HepG2 (cell line): ENCODE measurements at places on chromosomes 7 and 10. TPM values are rescaled to one million over a fixed set of nuclear protein-coding genes. Genes with fewer than 3 reads are reported as not detected.

The ATRNL1 gene
- polyA plus RNA-seq, result 0.01 TPM in 1 of 2 replicates, not detected in the other

The C7orf57 gene
- not detected in 2 replicates for polyA plus RNA-seq

The SUN3 gene
- polyA plus RNA-seq, result not detected in 2 replicates

The LMBR1 gene
- 18.7 and 20.9 TPM in 2 replicates for polyA plus RNA-seq

The LRGUK gene
- polyA plus RNA-seq, result 0.13 and 0.20 TPM in 2 replicates

The DYNC1I1 gene
- not detected in 2 replicates for polyA plus RNA-seq

The TWIST1 gene
- not detected in 2 replicates for polyA plus RNA-seq

The ZNHIT1 gene
- 32.5 and 36.8 TPM in 2 replicates for polyA plus RNA-seq

The IDI2 gene
- polyA plus RNA-seq, result not detected in 2 replicates

The NHLRC2 gene
- 6.3 and 7.6 TPM in 2 replicates for polyA plus RNA-seq

The ZNF518A gene
- 16.6 and 21.7 TPM in 2 replicates for polyA plus RNA-seq

The ADARB2 gene
- polyA plus RNA-seq, result not detected in 2 replicates

The CYP17A1 gene
- 1.1 and 3.5 TPM in 2 replicates for polyA plus RNA-seq

The TFEC gene
- polyA plus RNA-seq, result not detected in 2 replicates

The ZNF467 gene
- polyA plus RNA-seq, result 0.03 TPM in 1 of 2 replicates, not detected in the other

The CPA4 gene
- polyA plus RNA-seq, result 0.20 and 0.39 TPM in 2 replicates

The GDF2 gene
- polyA plus RNA-seq, result not detected in 2 replicates

The GPR85 gene
- not detected in 2 replicates for polyA plus RNA-seq

The PYROXD2 gene
- 6.2 and 10.7 TPM in 2 replicates for polyA plus RNA-seq

The EEPD1 gene
- polyA plus RNA-seq, result 16.4 and 18.4 TPM in 2 replicates

The TCERG1L gene
- not detected in 2 replicates for polyA plus RNA-seq

The MYOZ1 gene
- not detected in 2 replicates for polyA plus RNA-seq

The HMX3 gene
- polyA plus RNA-seq, result not detected in 2 replicates

The NUDT13 gene
- polyA plus RNA-seq, result 5.0 and 6.5 TPM in 2 replicates

The PLXNA4 gene
- 0.01 TPM in 1 of 2 replicates, not detected in the other for polyA plus RNA-seq

The NEUROG3 gene
- not detected in 2 replicates for polyA plus RNA-seq

The LMOD2 gene
- not detected in 2 replicates for polyA plus RNA-seq

The IL2RA gene
- polyA plus RNA-seq, result not detected in 2 replicates

The VSTM4 gene
- polyA plus RNA-seq, result not detected in 2 replicates

The CDHR1 gene
- polyA plus RNA-seq, result 0.01 and 0.09 TPM in 2 replicates

The TSPAN12 gene
- 0.24 and 0.48 TPM in 2 replicates for polyA plus RNA-seq

The C7orf33 gene
- polyA plus RNA-seq, result 0.04 TPM in 1 of 2 replicates, not detected in the other

The LRMDA gene
- polyA plus RNA-seq, result 13.4 and 17.7 TPM in 2 replicates

The ADAP1 gene
- 10.5 and 15.0 TPM in 2 replicates for polyA plus RNA-seq

The ADAMTS14 gene
- 0.07 and 0.10 TPM in 2 replicates for polyA plus RNA-seq

The OR2A1 gene
- not detected in 2 replicates for polyA plus RNA-seq

The GIMAP8 gene
- not detected in 2 replicates for polyA plus RNA-seq

The CNNM2 gene
- 7.1 and 9.2 TPM in 2 replicates for polyA plus RNA-seq

The MACC1 gene
- 0.01 TPM in 1 of 2 replicates, not detected in the other for polyA plus RNA-seq

The CNNM1 gene
- 4.3 and 4.8 TPM in 2 replicates for polyA plus RNA-seq

The ASAH2B gene
- 3.8 and 4.6 TPM in 2 replicates for polyA plus RNA-seq

The NFE2L3 gene
- 8.9 and 11.4 TPM in 2 replicates for polyA plus RNA-seq

The DRGX gene
- polyA plus RNA-seq, result not detected in 2 replicates

The ANKRD1 gene
- polyA plus RNA-seq, result 30.2 and 41.8 TPM in 2 replicates

The FAM25A gene
- polyA plus RNA-seq, result not detected in 2 replicates
